ENCODE measurements at places on chromosomes 12 and 14. TPM values are rescaled to one million over a fixed set of nuclear protein-coding genes. Genes with fewer than 3 reads are reported as not detected.

TOMM20L gene
- not detected for total RNA-seq

MYF6 gene
- not detected for total RNA-seq

MOAP1 gene
- 16.7 TPM for total RNA-seq

TAS2R9 gene
- not detected for total RNA-seq

APOF gene
- total RNA-seq: not detected

PROX2 gene
- 0.87 TPM for total RNA-seq

BEST3 gene
- not detected for total RNA-seq

DNA sequence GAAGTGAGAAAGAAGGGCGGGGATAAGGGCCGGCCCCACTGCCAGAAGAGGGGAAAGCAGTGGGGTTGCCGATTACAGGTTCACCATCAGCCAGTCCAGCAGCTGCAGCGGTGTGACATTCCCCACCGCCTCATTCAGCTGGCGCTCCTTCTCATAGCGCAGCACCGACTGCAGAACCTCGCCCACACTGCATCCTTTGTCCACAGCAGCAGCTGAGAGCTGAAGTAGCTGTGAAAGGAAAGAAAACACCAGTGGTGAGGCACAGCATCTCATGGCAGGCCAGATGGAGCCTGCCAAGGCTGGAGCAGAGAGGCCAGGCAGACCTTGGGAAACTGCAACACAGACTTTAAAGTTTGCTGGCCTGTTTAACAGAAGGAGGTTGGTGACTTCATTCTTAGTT is 33.2 kb downstream of the AKAP3 start:
- DNase-seq: no peak

DNA sequence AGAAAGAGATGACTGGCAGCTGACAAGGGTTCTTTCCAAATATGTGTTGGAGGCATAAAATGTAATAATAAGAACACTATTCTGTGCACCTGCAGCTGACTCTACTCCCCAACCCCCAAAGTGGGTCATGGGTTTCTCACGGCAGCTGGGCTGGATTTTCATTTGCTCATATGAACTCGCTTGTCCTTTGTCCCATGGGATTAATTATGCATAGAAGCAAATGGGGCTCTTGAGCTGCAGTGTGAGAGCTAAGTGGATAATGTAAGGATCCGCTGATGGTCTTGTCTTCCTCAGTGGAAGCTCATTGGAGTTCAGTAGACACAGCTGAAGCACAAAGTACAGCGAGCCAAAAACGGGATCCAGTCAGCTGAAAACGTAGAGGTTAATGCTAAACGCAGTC is 46.3 kb downstream of the TTC8 start:
- no peak for DNase-seq

- DNase-seq: no peak
Observed at GRCh38 chr12:96878704-96879103, 28.4 kb upstream of the NEDD1 start.

DNA sequence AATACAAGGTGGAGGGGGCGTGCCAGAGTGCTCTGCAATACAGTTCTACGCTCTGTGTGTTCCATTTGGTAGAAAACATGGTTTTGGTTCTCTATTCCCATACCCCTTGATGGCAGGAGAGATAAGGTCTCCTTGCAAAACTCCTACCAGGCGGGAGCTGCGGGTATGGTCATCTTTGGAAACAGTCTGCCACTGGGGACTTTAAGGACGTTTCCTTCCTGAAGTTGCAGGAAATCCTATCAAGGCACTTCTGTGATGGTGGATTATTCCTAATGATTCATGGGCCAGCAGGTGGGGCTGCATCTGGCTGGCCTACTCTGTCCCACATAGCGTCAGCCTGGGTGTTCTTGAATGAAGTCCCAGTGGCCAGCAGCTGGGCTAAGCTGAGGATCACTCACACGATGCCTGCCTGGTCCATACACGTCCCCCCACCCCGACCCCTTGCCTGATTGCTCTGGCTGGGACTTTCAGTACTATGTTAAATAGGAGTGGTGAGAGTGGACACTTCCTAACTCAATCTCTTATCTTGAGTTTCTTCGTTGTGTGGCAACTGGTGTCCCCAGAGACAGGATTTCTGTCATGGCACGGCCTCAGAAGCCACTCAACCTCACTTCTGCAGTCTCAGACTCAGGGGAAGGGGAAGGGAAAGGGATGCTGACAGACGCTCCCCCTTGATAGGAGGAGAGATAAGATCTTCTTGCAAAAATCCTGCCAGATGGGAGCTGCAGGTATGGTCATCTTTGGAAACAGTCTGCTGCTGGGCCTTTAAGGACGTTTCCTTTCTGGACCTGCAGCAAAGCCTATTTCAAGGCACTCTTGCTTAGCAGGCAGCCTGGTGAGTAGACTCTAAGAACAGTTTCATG is 61.0 kb upstream of the FKBP4 start:
- DNase-seq: no peak

DNA sequence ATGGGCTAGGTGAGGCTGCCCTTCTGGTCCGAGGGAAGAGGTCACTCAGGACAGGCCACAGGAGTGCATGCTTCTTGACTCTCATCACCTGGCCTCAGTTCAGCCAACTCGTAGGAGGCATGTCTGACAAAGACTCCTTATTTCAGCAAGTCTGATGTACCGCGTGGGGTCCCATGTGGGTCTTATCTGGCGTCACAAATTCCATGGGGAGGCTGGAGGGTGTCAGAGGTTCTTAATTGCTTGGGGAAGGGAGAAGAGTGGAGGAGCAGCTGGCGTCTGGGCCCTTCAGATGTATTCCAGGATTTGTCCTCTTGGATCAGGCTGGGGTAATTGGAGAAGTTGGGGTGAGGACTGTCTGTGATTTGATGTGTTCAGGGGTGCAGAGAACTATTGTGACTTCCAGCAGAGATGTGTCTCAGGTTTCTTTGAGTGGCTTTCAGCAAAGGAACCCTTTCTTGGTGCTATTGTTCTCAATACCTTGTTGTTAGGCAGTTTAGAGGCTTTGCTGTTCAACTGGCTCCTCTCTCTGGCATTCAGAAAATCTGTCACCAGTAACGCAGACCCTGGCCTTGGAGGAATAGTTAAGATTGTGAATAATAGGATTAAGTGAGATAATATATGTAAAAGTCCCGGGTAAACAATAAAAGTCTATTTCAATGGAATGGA is 60.1 kb downstream of the SUSD6 start:
- no peak for DNase-seq

DNA sequence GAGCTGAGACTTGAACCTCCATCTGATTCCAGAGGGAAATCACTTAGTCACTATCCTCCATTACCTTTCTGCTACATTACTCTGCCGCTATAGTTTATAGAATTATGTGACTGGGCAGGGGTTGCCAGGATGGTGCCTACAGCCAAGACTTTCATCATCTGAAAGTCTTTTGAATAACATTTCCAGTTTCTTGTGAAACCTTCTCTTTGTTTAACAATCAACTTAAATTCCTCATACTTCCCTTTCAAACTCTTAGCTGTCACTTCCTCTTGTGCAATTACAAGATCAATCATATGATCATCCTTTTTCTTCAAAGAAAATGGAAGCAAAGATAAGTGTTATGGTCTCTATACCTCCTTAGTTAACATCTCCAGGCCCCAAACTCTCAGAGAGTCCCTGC is 25.4 kb upstream of the PELI2 start:
- no peak for DNase-seq

DNA sequence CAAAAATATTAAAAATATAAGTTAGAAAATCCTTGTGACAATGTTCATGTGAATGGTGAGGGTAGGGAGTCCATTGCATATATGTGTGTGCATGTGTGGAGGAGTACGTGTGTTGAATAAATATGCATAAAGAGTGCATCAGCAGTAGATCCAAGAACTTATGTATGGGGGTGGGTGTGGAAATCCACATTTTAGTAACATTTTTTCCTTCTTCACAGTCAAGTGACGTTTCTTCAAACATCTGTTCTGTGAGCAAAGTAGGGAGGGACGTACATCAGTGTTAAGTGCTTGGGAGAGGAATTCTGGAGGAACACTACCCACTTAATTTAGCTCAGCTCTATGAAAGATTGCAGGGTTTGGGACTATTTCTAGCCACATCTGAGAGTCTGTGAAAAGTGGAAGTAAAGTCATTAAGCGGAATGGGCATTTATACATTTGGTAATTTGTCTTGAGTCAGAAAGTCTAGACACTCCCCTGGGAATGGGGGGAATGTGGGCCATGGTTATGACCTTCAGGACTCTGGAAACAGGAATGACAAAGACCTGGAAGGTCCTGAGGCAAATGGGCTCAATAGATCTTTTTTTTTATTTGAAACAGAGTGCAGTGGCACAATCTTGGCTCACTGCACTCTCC is 156.4 kb upstream of the PLXNC1 start:
- DNase-seq: no peak

DNA sequence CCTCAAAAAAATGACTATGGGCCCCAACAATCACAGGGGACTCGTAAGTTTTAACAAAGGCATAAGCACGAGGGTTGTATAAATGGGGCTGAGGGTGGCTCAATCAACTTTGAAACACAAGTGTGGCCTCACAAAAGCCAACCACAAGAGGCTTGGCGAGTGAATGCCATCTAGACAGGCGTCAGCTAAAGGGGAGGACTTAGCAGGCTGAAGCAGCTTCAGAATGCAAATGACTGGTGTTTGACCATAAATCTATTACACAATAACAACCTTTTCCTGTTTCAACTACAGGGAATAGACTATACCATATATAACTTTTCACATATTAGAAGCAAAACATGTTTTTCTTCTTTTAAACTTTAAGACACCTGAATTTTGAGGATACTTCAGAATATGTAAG is 777.9 kb downstream of the FSCB start:
- no peak for DNase-seq

GRCh38 chr12:85552461-85552860 is 272.4 kb downstream of the ALX1 start:
- DNase-seq: no peak

DNA sequence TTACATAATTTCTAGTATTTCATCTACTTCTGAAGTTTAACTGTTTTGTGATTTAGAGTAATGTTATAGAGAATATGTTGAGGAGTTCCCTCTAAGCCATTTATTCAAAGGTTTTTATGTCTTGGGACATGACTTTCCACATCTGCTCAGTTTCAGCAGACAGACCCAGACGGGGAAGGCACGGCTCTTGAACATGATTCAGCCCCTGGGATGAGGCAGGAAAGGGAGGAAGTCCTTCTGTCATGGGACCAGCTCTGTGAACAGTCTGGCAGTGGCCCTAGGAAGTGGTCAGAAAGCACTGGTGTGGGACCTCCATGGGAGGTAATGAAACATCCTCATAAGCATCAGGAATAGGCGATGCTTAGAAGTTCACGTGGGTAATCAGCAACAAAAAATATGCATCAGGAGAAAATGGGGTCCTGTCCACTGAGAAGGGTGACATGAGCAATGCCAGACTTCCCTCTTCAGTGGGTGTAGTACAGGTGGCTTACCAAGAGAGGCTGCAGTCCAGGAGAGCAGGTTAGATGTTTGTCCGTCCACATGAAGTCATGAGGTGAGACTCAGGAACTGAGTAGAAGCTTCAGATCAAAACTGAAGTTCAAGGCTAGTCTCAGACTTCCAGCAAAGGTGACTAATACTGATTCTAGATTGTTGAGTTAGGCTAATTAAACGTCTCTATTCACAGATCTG is 248.5 kb downstream of the IPO8 start:
- DNase-seq: no peak

GRCh38 chr14:102568115-102568614 is 24.3 kb upstream of the RCOR1 start:
- DNase-seq: peak; percentile 48

DNA sequence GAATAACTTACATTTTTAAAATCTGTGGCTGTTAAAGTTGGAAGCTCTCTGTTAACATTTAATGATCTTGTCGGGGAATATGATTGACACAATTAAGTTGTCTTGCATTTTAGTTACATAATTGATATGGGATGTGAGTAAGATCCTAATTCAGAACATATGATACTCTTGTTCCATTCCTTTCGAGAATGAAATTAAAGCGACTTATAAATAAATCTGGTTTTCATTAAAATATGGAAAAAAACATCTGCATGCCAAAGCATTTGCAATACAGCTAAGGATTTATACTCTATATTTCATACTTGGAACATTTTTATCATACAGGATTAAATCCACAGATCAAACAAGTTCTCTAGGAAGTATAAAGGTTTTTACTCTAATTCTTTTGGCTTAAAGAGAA is 52.0 kb downstream of the SLC38A6 start:
- DNase-seq: no peak

GRCh38 chr14:100822532-100823296 is 3.2 kb upstream of the MEG3 start:
- no peak for DNase-seq

GRCh38 chr12:76704693-76705092 is 59.2 kb upstream of the ZDHHC17 start:
- DNase-seq: no peak

All from activated naive CD8-positive, alpha-beta T cell treated with anti-CD3 and anti-CD28 coated beads for 36 hours (primary cell).